Dermis blood vessel endothelial cell (primary cell): ENCODE measurements at places on chromosomes 6 and 20. TPM values are rescaled to one million over a fixed set of nuclear protein-coding genes. Genes with fewer than 3 reads are reported as not detected.

DNA sequence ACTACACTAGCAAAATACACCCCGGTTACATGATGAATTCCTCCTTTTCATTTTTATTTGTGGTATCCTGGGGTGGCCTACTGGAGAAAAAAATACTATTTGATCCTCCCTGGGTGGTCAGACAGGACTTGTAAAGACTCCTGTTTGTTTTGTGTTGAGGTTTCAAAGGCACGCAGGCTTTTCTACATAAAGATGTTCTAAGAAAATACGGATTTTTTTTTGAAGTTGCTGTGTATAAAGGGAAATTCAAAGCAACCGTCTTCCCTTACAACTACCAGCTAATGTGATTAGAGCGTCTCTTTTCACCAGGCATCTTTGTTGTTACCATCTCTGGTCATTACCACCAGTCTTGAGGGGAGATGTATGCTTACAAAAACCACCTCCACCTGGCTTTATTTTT, 187.1 kb downstream of the SOX4 start:
- no peak for DNase-seq

DNA sequence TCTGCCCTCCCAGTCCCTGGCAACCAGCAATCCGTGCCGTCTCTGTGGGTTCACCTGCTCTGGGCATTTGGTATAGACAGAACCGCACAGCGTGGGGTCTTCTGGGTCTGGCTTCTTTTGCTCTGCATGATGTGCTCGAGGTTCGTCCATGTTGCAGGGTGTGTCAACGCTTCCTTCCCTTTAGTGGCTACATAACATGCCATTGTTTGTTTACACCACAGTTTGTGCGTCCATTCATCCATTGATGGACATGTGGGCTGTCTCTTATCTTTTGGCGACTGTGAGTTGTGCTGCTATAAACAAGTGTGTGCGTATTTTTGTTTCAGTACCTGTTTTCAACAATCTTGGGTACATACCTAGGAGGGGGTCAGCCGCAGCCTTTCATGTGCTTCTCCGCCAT, 149.5 kb upstream of the RPS6KA2 start:
- no peak for DNase-seq

DNA sequence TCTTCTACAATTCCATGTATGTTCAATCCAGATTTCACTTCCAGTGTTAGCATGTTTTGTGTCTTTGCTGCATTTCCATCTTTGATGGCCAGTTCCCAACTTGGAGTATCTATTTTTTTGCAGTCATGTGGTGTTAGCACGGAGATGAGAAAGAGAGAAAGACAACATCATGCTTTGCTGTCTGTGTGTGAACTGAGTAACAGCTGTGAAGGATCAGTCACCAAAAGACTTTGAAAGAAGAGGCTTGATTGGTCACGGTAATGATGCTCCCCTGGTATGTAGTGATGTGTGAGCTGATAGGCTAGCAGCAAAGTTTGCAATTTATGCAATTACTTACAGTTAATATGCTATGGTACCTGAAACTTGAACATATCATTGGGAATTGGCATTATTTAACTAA, 731.3 kb upstream of the NRSN1 start:
- no peak for DNase-seq

- peak; percentile 57 for DNase-seq
Observed at GRCh38 chr6:74899416-74899815, 306.4 kb downstream of the COL12A1 start.

GRCh38 chr6:11330413-11330760, 97.9 kb upstream of the NEDD9 start:
- peak; percentile 67 for DNase-seq

GRCh38 chr6:145865175-145865574, 50.6 kb upstream of the FBXO30 start:
- DNase-seq, result peak; percentile 4

- DNase-seq, result no peak
Observed at GRCh38 chr20:64041040-64041780, 5.2 kb downstream of the C20orf204 start.

DNA sequence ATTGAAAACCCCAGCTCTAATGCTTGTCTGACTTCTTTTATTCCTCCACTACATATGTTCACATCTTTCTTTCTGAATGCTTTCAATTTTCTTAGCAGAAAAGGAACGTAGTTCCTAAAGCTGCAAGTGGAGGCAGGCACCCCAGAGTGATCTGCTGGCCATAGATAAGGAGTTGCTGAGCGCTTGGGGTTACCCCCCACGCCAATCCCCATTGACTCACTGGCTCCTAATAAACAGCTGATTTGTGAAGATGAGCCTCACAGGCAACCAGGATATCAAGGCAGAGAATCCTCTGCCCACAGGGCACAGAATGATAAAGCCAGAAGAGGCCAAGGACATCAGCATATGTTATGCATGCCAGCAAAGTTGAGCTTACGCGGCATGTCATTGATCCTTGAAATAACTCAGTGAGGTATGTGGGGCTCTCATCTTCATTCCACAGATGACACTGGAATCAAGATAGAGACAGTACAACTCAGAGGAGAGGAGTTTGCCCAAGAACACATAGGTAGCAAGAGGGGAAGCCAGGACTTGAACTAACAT, 129.1 kb upstream of the PTPRT start:
- DNase-seq, result no peak

DNA sequence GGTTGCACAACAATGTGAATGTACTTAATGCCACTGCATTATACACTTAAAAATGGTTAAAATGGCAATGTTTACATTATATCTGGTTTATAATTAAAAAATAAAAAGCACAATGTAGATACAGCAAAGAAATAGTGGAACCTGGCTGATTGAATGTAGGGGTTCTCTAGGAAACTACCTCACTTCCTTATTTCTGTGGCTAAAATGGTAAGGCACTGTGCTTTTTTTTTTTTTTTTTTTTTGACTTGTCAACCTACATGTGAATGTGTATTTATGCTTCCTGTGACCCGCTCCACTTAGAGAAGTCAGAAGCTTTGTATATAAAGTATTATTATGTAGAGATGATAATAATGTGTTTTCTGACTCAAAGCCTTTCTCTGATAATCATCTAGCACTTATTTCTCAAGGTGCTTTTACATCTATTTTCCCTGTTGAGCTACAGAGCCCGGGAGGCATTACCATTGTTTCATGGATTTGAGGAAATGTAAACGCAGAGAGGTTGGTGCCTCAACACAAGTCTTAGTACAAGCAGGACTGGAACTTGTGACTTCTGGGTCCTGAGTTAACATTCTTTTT, 55.0 kb downstream of the SOX4 start:
- DNase-seq, result no peak

DNA sequence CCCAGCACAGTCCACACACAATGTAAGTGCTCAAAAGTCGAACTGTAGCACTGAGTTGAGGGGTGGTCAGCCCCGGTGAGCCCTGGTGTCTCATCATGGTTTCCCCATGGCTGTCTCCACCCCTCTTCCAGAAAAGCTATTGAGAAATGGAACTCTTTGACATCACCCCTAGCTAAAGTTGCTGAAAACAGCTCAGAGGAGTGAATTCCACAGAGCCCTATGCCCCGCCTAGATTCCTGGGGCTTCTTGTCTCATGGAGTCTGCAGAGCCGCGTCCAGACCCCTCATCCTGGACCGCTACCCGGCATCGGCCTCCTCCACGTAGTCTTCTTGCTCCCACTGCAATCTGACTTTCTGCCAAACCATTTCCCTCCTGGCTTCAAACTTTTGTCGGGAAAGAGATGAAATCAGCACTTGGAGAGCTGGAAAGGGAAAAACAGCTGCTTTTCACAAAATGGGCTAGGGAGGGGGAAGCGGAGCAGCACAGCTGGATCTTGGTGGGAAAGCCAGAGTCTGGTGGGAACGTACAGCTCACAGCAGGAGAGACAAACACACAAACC, 132.2 kb downstream of the SNX5 start:
- no peak for DNase-seq

GRCh38 chr6:24949020-24949569, 13.3 kb upstream of the RIPOR2 start:
- no peak for DNase-seq

DNA sequence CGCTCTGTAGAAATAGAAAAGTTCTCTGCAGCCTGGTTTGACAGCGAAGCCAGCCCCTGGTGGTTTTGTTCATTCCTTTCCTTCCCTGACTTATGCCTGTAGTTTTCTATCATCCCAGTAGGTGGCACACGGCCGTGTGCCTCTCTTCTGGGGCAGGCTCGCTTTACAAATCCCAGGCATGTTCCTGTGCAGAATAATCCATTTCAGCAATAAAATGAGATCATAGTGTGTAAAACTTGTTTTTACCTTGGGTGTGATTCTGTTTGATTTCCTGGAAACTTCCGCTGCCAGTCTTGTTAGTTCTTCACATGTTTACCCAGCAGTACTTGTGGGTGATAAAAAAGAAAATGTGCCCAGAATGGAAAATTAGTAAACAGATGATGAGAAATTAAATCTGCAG, 7.4 kb upstream of the INSM1 start:
- peak; percentile 73 for DNase-seq

- no peak for DNase-seq
Observed at GRCh38 chr20:45500022-45500421, 15.4 kb downstream of the SPINT3 start.

DNA sequence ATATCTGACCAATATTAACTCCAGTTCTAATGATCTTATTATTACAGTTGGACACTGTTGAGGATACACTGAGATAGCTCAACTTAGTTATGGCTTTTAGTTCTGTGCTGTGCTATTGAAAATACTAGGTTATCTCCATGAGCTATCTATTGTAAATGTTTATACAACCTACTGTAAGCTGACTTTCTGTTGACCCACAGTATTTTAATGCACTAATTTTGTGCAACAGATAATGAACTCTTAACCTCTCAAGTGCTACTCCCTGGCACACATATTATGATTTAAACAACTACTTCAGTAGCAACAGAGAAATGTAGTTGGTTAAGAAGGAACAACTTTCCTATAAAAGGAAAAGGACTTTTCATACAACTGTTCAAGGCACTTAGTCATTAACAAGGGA, 5.2 kb upstream of the MMS22L start:
- no peak for DNase-seq

GRCh38 chr6:137049095-137049494, 4.3 kb upstream of the IL20RA start:
- DNase-seq, result no peak

DNA sequence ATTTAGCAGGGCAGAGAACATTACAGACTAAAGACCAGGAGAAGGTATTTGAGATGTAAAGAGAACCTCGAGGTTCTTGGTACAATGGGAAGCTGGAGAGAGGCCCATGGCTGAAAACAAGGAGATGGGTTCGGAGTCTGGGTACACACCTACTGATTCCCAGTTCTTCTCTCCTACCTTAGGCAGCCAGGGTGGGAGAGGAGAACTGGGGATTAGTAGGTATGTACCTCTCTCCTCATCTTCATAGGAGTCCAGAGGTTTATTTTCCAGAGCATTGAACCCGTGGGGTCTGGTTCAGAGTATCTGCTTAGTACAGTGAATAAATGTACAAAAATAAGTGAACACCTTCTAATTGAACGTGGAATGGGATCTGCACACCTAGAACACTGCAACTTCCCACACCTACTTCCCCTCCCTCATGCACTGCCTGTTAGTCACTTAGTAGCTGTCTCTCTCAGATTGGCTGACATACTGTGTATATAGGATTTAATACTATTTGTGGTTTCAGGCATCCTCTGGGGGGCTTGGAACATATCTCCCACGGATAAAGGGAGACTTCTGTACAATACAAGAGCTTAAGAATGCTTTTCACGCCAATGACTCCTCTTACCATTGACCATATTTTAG, 23.5 kb upstream of the NUP153 start:
- no peak for DNase-seq

OR12D2 gene
- not detected in 2 replicates for total RNA-seq

TGM3 gene
- not detected in 2 replicates for total RNA-seq

TGM6 gene
- total RNA-seq, result not detected in 2 replicates

GTSF1L gene
- total RNA-seq, result not detected in 2 replicates

PPT2 gene
- 69.8 and 82.5 TPM in 2 replicates for total RNA-seq

LY86 gene
- total RNA-seq, result not detected in 2 replicates

CTCFL gene
- not detected in 2 replicates for total RNA-seq
